ENCODE measurements at places on chromosomes 5 and 9. TPM values are rescaled to one million over a fixed set of nuclear protein-coding genes. Genes with fewer than 3 reads are reported as not detected.

DNA sequence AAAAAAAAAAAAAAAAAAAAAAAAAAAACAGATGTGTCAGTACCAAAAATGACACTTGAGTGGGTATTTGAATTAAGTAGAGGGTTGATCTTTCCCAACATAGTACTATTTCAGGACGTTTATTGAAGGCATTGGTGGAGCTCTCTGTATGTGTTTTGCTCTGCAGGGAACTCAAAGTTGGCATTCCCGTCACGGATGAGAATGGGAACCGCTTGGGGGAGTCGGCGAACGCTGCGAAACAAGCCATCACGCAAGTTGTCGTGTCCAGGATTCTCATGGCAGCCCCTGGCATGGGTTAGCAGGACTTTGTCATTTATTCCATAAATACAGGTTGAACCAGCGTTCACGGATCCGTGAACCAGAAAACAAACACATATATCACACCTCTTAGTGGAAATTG is 34.9 kb downstream of the SFXN1 start:
- no peak for DNase-seq

GRCh38 chr5:44495280-44495679 is 106.1 kb upstream of the FGF10 start:
- DNase-seq = no peak

DNA sequence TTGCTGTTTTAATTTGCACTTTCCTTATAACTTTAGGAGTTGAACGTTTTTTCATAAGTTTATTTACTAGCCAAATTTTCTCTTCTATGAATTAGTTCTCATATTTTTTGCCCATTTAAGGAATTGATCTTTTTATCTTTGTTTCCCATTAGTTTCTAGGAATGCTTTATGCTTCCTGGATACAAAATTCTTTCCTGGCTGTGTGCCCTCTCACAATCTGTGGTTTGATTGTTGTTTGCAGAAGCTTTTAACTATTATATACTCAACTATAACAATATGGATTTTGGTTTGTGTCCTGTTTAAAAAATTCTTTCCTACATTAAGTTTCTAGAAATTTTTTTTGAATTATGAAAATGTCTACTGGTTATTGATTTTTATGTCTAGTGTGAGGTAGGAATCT is 206.3 kb downstream of the CSNK1G3 start:
- DNase-seq = no peak

DNA sequence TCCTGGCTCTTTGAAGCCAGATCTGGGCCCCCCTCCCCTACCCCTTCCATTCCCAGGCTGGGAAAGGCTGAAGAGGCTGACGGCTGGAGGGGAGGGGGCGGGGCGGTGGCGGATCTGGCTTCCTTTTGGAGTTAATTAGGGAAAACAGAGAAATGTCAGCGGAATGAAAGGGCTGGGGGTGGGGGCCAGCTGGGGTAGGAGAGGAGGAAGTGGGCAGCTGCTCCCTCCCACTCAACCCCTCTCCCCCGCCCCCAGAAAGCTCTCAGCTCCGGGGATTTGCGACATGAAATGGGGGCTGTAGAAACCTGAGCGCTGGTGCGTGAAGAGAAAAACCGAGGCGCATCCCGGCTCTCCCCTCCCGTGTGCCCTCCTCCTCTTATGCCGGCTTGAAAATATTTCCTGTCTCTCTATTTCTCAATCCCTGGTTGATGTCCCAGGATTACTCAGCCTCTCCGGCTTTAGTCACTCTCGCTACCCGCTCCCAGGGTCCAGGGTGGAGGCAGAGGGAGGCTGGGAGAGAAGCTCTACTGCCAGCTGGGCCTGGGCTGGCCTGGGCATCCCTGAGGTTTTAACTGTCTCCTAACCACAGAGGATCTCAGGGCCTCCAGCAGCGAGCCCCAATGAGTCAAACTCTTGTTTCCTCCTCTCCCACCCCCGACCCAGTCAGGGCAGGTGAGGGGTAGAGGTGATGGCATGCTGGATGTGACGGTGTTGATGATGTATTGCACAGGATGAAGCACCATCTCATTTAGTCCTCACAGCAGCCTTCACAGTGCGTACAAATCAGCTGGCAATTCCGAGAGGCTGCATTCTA is 20.1 kb downstream of the PCDHGC5 start:
- peak; percentile 30 for DNase-seq

SPATA31E1 gene
- polyA plus RNA-seq = 0.74 TPM

All from small intestine (tissue), 16 donors.